Astrocyte (in vitro differentiated cells and primary cell): ENCODE measurements at places on chromosomes 13 and 19.

DNA sequence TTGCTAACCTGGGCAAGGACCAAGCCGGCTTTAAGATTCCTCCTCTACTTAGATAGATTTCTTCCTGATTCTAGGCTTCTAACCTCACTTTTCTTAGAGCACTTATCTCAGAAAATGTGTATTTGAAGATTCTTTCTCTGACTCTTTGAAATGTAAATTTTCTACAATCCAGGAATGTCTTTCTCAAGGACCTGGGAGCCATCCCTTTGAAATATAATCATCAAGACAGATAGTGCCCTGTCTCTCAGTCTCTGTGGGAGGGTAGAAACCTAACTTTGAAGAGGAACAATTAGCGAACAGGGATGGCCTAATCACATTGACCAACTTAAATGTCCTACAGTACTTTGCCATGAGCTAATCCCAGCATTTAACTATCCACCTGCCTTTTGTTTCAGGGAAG lies 1646.0 kb downstream of the PCDH9 start:
- DNase-seq, result no peak

- DNase-seq, result no peak
Measured at GRCh38 chr19:33306853-33307792, 4.8 kb upstream of the CEBPA start.

DNA sequence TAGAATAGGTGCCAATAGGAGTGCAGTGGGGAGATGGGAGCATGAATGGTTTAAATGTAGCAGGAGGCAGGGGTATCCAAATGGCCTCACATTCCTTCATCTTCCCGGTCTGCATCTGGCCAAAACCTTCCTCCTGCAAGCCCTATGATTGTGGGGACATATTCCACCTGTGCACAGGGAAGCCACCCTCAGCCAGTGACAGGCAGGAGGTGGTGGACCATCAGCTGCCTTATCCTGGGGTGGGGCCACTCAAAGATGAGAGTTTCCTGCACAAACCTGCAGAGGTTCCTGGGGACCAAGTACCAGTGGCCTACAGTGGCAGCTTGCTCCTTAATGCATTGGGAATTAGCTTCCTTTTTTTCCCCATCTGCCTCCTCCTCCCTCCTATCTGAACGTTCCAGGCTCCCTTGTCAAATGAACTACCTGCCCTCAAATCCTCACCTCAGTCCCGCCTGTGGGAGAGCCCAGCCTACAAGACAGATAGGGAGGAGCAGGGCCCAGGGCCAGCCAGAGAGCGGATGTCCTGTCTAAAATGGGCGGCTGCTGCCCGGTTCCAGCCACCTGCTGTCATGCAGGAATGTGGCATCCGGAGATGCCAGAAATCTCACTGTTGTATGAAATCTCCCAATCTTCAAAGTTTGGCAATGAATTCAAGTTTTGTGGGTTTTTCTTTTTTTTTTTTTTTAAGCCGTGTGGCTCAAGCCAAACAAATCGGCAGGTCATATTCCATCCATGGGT lies 85.0 kb downstream of the TSHZ3 start:
- no peak for DNase-seq

- DNase-seq, result no peak
Measured at GRCh38 chr13:99415014-99415650, 86.1 kb upstream of the TM9SF2 start.

DNA sequence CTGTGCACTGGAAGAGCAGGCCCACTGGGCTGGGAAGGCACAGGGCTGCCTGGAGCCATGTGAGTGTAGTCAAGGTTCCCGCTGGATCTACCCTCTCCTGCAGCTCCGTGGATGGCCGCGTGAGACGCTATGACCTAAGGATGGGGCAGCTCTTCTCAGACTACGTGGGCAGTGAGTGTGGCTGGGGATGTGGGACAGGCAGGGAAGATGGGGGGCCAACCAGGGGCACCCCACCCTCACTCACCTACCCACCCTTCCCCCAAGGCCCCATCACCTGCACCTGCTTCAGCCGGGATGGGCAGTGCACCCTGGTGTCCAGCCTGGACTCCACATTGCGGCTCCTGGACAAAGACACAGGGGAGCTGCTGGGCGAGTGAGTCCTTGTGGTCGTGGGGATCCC lies 6.1 kb downstream of the WDR83 start:
- no peak for DNase-seq

- no peak for DNase-seq
Measured at GRCh38 chr19:8030960-8031359, 21.6 kb upstream of the CCL25 start.

DNA sequence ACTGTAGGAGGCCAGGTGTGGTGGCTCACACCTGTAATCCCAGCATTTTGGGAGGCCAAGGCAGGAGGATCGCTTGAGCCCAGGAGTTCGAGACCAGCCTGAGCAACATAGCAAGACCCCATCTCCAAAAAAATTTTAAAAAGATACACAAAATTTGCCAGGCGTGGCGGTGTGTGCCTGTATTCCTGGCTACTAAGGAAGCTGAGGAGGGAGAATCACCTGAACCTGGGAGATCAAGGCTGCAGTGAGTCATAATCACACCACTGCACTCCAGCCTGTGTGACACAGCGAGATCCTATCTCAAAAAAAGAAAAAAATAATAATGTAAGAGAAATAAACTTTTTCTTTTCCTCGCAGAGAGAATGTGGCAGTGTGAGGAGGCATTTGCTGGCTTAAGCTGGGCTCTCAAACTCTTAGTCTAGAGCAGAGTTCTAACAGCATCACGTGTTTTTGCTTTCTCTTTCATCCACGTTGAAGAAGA lies 21.1 kb downstream of the FAM187B start:
- DNase-seq, result no peak

DNA sequence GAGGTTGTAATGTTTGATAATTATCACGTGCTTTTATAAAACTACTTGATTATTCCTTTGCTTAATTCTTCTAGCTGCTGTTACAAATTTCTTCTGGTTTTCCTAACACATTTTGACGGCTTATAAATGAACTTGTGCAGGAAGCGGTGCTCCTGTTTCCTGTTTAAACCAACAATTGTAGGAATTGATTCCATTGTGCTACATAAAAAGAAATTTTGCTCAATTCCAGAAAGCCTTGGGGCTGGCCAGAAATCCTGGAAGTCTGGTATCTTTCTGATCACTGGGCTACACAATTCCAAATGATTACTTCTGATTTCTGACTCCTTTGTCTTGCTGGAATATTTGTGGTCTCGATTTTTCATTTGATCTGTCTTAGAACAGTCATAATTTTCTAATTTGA lies 14.9 kb downstream of the RFC3 start:
- DNase-seq, result no peak

DNA sequence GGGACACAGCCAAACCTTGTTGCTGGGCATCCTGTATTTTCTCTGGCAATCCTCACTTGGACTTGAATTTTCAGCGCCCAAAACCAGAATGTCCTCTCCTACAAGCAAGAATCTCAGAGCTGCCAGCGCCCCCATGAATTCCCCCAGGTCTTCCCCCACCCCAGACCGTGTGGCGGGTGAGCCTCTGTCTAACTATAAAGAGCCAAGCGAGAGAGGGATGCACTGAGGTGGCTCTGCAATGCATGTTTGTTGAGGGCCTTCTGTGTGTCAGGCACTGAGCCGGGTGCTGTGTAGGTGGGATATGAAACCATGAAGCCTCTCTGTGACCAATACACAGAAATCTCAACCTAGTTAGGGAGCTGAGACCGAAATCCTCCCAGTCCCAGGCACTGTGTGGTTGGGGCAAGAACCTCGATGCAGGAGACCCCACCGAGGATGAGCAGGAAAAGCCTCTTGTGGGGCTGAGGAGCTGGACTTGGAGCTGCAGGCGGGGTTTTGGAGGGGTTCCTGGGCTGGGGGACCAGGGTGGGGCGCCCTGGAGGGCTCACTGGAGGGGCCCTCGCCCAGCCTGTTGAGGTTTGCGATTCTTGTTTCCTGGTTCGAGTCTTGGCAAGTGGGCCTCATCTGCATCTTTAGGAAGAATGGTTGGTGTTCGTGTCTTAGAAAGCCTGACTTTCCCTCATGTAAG lies 12.4 kb upstream of the PROZ start:
- DNase-seq, result no peak

GRCh38 chr19:50645107-50645506 lies 4.1 kb upstream of the C19orf81 start:
- no peak for DNase-seq

DNA sequence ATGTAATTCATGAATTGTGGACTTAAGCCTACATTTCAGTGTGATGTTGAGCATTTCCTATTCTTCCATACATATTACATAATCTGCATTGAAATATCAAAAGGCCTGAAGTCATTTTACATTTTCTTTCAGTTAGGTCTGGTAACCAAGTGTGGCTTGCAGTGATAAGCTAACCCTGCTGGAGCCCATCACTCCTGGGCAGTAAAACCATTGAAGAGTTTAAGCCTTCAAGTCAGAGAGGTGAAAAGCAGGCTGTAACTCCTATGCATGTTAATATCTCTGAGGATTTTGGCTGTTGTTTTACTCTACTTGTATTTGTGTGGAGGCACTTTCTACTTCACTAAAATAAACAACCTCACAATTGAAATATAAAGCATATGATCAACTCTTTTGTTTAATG lies 248.8 kb downstream of the SLITRK5 start:
- no peak for DNase-seq

DNA sequence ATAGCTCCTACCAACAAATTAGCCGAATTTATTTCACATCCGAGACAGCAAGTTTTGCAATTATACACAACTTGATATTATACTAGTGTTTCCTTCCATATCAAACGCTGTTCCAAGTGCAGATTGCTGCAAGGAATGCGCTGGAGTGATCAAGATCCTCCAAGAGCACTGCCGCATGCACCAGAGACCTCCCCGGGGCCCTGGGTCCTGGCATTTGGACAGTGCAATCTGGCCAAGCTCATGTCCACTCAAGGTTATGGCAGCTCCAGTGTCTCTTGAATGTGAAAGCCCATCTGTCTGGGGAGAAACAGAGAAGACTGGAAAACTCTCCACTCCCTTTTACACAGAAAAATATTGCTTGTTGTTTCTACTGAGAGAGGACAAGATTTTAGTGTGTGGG lies 111.9 kb downstream of the HSPH1 start:
- no peak for DNase-seq

DNA sequence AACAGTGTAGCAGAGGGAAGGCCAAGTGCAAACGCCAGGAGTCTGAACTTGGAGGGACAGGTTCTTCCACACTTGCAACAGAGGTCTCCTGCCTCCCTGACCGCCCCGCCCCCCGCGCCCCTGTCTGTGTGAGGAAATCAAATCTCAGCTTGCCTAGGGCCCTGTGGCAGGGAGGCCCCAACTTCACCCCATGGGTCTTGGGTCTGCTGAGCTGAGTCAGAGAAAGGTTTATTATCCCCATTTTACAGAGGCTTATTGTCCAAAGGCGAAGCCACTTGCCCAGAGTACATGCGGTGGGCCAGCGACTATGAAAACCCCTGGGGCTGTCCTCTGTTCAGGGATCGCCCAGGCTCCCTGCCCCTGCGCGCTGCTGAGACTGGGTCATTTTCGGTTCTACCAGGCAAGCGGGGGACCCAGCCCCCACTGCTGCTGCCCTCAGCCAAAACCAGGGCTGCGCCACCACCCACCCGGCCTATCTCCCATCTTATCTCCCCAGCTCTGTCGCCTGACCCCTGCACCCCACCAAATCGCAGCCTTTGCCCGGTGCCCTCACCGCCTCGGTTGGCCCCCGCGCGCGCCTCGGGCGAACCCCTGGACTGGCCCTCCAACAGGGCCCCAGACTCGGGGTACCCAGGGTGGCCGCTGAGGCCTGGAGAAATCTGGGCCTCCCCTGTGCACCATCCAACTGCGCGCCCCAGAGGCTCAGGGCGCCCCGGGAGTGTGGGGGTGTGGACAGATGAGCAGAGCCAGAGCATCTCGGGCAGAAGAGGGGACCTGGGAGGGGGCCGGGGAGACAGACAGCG lies 850 bp upstream of the CERS4 start:
- DNase-seq, result no peak

- DNase-seq, result no peak
Measured at GRCh38 chr19:30403203-30403985, 31.2 kb downstream of the ZNF536 start.
